Neural crest cell (in vitro differentiated cells): ENCODE measurements at places on chromosomes 6 and 20. TPM values are rescaled to one million over a fixed set of nuclear protein-coding genes. Genes with fewer than 3 reads are reported as not detected.

Gene DACT2
- total RNA-seq, result 0.19 and 0.43 TPM in 2 replicates

DNA sequence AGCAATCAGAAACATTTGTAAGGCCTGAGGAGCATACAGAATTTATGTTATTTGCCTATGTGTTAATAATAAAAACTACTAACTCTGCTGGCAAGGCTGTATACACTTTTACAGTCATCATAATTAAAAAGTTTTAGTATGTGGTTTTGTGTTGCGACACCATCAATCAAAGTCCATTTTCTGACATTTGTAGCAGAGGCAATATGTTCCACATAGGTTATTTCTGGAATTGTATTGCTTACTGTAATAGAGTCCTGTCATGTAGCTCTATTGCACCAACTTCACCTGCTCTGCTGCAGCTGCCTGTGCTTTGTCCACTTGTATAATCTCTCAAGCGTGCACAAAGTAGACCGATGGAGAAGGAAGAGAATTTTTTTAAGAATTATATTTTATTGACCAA, 501.8 kb downstream of the HACE1 start:
- no peak for DNase-seq

DNA sequence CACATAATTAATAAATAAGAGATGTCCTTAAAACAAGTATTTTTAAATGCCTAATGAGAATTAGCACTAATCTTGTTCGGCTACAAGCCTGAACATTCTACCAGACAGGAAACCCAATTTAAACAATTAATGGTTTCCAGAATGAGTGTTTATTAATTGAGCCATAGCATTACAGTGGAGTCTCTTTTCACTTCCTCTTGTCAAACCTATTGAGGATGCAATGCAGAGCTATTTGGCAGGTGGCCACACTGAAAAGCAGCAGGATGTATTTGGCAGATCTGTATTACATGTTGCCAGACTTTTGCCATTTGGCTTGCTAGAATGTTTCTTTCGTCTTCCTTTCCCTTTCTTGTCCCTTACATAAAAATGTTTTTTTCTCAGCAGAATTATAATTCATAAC, 475.2 kb upstream of the MARCKS start:
- no peak for DNase-seq

- DNase-seq, result no peak
Measured at GRCh38 chr6:101597693-101598092, 204.2 kb downstream of the GRIK2 start.

DNA sequence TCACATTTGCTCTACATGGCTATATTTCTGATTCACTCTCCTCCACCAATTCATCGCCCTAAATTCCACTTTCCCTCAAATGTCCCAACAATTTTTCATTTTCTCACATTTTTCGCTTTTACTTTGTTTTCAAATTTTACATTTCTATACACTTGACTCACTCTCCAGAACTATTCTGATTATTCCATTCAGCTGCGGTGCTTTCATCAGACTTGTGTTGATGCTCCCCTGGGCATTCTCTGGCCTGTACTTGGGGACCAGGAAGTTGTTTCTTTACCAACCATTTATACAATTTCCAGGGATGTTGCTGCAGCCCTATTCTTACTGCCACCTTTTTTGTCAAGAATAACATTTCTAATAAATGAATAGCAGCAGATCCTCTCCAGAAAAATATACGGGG, 444.8 kb downstream of the MAFB start:
- DNase-seq, result no peak

- no peak for DNase-seq
Measured at GRCh38 chr6:128528241-128528640, 7.8 kb upstream of the PTPRK start.
